ENCODE measurements at places on chromosomes 2 and 18.

DNA sequence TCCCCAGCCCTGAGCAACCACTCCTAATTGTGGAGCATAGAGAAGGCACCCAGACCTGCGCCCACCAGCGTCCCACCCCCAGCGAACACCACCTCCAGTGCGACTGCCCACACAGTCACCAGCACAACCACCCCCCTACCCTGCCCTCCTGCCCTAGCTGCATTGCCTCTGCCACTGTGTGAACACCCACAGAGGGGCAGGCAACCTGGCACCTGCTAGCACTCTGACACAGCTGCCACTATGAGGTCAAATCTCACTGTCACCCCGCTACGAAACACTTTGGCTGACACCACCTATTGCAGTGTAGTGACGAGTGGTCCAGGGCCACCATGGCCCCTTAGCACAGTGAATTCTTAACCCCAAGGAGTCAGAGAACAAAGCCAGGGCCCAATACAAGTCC is 14.1 kb upstream of the EIF2AK3 start:
- DNase-seq = no peak

DNA sequence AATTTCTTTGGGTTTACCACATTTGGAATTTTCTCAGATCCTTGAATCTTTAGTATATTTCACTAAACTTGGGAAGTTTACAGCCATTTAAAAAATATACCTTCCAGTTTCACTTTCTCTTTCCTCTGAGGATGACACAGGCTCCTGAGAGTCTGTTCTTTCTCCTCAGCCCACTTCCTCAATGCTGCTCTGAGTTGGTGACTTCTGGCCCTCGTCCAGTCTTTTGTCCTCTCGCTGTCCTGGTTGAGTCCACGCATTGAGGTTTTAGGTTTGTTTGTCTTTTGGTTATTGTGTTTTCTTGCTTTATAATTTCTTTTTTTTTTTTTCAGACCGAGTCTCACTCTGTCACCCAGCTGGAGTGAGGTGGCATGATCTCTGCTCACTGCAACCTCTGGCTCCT is 40.7 kb upstream of the GALR1 start:
- DNase-seq = no peak

- DNase-seq = no peak
Measured at GRCh38 chr2:173997269-173997668, 32.1 kb upstream of the SP3 start.

DNA sequence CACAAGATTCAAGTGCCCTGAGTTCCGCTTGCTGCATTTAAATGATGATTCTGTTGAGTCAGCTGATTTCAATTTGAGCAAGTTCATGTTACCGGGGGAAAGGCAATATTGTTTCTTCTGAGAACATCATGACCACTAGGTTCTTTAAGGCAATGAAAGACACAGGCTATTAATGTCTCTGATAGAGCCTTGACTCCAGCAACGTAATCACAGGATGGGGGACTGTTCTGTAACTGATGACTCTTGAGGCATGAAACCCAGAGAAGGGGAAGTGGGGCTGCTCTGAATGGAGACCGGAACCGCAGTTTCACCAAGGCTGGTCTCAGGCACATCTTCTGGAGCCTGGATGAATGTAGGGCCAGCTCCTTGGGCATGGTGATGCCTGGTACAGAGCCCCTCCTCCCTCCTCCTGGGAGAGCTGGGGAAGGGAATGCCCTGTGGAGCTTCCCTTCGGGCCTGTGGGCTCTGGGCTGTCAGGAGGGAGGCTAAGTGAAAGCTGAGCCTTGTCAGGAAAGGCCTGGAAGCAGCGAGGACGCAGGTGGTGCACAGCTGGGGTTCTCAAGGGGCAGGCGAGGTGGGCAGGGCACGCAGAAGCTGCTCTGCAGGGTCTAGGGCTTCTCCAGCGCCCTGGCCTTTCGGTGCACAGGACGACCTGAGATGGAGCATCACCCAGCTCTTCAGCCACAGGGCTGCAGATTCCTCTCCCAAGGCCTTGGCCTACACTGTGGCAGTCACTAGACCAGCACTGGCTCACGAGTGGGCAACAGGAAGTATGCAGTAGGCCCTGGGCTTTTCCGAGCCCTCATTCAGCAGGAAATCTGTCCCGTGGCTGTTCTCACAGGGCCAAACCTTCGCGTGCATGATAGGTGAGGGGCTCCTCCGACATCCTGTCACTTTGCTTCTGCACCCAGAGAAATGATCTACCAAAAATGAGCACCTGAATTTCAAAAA is 36.6 kb upstream of the PRLH start:
- no peak for DNase-seq

- DNase-seq = peak; percentile 77
Measured at GRCh38 chr2:100321866-100322820, at the start of gene LONRF2. Gene LONRF2 (minus strand): TSS chr2:100322501. CDS start chr2:100322093, 408 bp downstream.

DNA sequence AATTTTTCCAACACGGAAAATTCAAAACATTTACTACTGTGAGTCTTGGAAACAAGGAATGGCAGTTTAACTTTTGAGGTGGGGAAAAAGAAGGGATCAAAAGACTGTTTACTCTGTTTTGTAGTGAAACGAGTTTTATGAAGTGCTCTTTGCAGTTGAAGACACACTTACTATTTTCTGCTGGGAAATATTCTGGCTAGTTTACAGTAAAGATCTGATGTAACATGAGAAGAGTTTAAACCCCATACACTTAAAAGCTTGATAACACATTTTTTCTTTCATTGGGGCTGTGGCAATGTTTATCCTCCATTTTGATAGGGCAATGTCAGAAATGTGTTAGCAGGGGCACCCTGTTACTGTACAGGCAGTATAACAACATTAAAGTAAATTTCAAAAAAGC is 124.9 kb upstream of the SMAD7 start:
- DNase-seq = no peak

DNA sequence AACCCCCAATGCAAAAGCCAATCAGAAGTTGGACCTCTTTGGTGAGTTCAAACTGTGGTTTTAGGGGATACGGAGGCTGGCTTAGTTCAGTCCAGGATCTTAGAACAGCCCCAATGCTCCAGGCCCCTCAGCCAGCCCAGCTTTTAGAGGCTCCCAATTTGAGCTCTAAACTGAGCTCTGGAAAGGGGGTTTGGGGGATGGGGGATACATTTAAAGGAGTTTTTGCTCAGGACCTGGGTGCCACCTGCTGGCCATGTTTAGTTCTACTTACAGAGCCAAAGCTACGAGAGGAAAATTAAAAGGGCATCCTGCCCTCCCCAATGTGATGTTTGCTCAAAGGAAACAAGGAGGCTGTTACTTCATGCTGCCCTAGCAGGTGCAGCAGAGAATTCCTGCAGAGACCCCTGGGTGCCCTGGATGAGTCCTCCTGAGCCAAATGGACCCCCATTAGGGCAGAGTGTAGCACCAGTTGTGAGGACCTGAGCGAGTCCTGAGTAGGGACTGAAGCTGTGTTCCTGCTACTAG is 15.9 kb upstream of the TMEM214 start:
- peak; percentile 37 for DNase-seq

DNA sequence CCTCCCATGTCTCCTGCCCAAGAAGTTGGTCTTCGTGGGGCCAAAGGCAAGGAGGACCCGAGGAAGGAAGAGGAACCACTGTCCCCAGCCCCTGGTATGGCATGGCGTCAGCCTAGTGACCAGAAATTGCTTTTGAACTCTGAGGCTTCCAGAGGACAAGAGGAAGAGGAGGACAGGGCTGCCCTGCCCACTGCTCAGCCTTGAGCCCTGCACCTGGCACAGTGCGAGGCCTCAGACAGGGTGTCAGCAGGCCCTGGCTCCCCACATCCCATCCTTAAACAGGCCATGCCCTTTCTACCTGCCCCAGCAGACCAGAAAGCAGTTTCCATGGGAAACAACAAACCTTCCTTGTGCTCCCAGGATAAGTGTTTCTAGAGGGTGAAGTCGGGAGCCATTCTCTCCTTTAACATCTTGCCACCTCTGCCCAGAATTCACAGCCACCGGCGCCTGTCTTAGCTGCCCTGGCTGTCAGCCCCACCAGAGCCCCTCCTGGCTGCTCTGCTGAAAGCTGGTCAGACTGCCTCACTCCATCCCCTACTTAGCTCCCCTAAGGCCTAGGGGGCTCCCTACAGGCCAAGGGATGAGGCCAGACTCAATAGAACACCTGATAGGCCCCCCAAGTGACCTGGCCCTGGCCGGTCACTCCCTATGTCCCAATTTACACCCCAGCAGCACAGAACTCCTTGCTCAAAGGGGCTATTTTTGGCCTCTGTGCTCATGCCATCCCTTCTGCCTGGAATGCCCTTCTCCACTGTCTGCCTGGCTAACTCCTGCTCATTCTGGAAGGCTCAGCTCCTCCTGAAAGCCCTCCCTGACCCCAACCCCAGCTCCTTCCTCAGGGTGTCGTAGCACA is 20.6 kb downstream of the ATOH8 start:
- no peak for DNase-seq

DNA sequence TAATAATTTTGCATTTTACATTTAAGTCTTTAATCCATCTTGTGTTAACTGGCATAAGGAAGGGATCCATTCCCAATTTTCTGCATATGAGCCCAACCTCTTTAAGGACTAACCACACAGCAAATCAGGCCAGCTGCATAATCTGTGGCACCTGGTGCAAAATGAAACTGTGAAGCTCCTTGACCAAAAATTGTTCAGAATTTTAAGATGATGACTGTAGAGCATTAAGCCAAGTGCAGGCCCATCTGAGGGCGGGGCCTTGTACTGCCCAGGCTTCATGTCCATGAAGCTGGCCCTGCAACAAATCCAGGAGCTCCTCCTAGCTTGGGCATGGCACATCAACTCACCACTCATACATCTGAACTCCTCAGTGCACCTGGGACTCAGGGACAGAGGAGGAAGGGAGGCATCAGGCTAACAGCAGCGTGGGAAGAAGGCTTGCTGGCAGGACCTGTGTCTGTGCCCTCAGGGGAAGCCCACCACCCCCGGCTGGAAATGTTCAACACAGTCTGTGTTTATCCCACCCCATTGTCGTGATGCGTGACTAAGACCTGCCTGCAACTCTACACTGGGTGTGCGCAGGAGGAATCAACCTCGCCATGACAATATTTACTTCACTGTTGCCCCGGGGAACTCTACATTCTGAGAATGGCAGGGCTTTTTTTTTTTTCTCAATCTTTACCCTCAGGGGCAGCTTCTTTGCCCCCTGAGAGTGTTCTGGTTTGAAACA is 128.9 kb upstream of the SIX2 start:
- no peak for DNase-seq

DNA sequence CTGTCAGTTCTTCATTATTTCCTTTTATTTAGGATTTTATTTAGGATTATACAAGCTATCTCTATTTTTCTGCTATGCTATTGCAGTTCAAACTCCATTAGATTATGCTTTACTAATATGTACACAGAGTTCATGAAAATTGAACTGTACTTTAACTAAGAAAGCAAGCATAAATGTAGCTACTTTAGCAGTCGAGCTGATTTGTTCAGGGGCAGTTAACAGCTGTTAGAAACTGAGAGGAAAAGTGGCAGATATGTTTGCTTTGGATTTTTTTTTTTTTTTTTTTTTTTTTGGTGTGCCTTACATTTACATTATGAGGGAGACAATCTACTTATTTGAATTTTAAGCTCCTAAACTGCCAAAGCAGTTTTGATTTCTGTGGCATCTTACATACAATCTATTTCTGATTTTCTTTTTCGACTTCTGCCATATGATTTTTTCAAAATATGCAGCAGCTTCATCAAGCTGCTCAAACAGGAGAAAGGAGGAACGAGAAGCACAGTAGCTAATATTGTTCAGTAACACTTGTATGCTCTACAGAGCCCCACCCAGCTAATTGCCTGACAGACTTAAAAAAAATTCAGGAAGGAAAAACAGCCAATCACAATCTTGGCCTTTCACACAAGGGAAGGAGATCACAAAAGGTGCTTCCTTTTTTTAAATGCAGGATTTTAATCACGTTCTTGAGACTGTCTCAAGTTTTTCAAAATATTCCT is 233.4 kb upstream of the SIX3 start:
- peak; percentile 92 for DNase-seq

- DNase-seq = no peak
Measured at GRCh38 chr2:236264256-236264655, at the start of gene ASB18. Gene ASB18 (minus strand): TSS chr2:236264406. CDS start chr2:236264345, 61 bp downstream.

- peak; percentile 1 for DNase-seq
Measured at GRCh38 chr2:238158509-238159070, at the start of gene ERFE. Gene ERFE (plus strand): TSS chr2:238158970. CDS start chr2:238159008, 38 bp downstream.
